Occipital lobe (tissue), 3 donors: ENCODE measurements at places on chromosomes 2 and 18. TPM values are rescaled to one million over a fixed set of nuclear protein-coding genes. Genes with fewer than 3 reads are reported as not detected.

The COL6A3 gene
- 23.9 TPM for total RNA-seq

The UCN gene
- 1.1 TPM for total RNA-seq

The CYBRD1 gene
- 12.3 TPM for total RNA-seq

The CHST9 gene
- total RNA-seq = 3.1 TPM

The RTP5 gene
- 2.5 TPM for total RNA-seq

The SAG gene
- not detected for total RNA-seq

The LPIN1 gene
- total RNA-seq = 26.7 TPM

The TMEM200C gene
- 16.4 TPM for total RNA-seq

The DUSP19 gene
- total RNA-seq = 19.3 TPM

The ZNF396 gene
- total RNA-seq = 5.0 TPM

The SPC25 gene
- 3.4 TPM for total RNA-seq

DNA sequence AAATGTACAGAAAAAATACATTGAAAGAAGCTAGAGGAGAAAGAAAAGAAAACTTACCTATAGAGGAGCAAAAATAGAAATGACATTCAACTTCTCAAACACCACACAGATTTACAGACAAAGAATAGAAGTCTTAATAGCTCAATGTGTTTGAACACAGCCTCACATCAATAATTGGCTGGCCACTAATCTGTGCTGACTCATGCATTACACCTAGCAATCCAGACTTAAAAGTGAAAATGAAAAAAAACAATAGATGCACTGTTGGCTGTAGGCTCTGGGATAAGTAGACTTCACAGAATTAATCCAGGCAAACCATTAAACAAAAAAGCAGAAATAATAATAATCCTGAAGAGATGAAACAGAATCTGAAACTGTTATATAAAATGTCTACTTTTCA lies 961.3 kb upstream of the CELF4 start:
- no peak for DNase-seq

DNA sequence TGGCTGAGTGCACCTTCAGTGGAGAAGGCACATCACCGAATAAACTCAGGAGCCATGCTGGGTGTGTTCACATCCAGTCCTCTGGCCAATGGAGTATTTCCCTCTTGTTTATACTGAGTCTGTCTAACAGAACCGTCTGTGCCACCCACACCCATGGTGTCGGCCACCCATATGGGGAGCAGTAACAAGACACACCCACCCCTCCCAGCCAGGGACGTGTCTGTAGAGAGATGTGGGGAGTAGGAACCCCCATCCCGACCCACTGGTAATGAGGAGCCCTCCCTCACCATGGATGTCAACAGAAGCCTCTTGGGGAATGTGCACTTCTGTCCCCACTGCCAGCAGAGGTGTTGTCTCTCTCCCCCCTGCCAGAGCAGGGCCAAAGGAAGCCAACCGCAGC lies 37.1 kb downstream of the KCNG2 start:
- DNase-seq = no peak

DNA sequence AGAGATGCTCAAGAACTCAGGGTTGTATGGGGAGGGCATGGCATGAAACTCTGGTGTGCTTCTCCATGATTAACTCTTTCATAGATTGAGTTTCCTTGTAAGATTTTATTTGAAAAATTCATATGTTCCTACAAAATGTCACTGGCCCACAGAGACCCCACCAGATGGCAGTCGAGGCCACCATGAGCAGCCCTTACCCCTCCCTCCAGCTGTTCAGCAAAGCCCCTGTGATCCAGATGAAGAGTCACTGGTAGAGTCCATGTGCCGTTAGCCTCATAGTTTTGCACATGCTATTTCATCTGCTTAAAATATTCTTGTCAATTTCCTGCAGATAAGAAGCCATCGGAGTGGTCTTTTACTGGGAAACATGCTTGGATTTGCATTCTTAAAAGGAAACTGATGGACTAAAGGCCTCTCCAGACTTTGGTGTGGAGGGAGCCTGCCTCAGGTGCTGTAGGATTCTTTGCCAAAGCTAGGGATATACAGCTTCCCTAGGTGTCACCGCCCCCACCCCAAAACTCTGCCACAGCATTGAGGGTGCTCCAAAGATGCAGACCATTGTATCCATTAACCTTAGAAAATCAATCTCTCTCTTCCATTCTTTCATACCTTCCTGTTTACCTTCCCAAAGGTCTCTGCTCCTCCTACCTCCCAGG lies 18.8 kb downstream of the ZNF385B start:
- no peak for DNase-seq

GRCh38 chr2:37779611-37780386 lies 108.4 kb upstream of the CDC42EP3 start:
- DNase-seq = no peak

DNA sequence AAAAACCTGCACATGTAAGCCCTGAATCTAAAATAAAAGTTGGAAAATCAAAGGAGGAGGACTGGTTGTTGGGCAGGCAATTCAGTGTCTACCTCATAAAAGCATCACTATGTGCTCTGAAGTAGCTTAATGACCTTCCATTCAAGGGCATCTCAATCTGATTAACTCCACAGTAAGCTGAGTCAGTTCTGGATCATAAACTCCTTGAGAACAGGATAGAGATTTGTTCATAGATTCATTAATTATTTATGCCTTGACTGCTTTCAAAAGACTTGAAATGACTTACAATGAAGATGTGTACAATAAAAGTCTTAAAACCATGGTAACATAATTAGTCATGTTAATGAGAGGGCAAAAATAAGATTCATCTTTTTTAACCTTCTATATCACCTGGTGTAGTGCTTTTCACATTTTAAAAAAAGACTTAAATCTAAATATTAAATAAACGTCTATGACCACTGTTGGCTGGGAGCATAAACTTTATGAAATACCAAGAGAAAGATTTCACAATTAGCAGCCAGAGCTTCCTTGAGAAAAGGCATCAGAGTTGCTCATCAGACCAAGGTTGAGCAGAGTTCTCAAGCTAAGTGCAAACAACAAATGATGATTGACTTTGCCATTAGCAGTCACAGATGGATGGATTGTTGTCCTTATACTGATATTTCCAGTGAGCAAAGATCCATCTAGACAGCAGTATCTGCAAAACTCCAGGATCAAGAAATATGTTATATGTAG lies 237.3 kb upstream of the THUMPD2 start:
- no peak for DNase-seq

DNA sequence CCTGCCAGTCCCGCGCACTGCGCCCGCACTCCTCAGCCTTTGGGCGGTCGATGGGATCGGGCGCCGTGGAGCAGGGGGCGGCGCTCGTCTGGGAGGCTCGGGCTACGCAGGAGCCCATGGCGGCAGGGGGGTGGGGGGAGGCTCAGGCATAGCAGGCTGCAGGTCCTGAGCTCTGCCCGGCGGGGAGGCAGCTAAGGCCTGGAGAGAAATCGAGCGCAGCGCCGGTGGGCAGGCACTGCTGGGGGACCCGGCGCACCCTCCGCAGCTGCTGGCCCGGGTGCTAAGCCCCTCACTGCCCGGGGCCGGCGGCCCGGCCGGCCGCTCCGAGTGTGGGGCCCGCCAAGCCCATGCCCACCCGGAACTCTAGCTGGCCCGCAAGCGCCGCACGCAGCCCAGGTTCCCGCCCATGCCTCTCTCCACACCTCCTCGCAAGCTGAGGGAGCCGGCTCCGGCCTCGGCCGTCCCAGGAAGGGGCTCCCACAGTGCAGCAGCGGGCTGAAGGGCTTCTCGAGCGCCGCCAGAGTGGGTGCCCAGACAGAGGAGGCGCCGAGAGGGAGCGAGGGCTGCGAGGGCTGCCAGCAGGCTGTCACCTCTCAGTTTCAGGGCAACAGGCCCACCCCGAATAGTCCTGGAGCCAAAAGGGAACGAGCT lies 74.1 kb downstream of the PSMG2 start:
- DNase-seq = no peak

- no peak for DNase-seq
Measured at GRCh38 chr2:8103085-8103708, 578.7 kb upstream of the ID2 start.

DNA sequence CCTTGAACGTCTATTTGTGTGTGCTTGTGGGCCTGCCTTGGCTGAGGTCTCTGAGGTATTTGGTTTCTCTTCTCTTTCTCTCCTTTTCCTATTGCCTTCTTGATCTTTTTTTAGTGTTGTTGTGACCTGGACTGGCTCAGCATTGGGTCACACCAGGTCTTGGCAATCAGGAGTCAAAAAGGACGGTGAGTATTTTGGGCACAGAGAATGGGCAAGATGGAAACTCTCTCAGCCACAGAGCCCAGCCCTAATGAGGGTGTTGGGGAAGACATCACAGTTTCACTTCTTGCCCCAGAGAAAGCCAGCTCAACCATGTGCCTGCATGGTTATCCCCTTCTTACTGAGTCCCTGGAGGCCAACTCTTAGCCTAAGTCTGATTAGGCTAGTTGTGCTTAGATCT lies 13.7 kb upstream of the INO80C start:
- DNase-seq = no peak

DNA sequence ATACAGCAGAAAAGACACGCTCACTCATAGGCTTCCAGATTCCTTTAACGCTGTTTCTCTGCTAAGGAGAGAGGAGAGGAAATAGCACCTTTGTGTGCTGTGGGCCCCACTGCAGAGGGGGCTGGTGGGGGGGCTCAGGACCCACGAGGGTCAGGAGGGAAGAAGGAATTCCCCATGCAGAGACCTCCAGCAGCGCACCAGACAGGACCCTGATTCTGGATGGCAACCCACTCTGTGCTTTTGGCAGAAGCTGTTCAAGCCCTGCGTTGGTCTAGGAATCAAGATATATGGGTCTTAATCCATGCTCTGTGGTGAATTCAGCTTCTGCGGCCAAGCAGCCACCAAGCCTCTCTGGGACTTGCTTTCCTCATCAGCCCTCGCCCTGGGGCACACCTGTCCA lies 31.0 kb downstream of the MYCN start:
- DNase-seq = no peak

DNA sequence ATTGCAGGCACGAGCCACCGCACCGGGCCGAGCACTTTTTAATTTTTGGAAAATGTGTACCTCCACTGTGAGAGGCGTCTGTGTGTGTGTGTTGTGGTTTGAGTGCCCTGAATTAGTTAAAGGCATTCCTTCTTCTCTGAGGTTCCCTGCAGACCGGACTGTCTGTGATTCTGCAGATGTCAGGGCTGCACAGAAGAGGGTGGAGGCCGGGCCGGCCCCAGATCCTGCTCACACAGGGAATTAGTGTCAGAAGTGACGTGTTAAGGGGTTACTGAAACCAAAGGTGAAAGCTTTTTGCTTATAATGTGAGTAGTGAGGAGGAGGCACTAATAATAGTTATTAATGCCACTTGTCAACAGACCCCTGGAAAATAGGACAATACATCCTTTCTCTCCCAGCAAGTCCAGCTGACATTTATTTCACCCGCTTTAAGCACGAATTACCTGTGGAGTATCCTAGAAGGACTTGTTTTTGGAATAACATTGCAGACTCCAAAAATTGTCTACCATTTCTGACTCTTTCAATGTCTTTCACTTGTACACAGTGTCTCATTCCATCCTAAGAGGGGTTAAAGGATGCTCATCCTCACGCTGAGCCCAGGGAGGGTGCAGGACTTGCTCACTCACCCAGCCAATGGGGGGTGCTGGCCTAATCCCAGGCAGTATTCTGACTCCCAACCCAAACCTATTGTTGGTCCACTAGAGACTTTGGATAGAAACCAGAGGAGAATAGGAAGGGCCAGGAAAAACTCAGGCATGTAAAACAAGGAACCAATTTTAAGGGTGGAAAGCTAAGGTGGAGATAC lies 16.2 kb downstream of the ARHGAP25 start:
- DNase-seq = no peak

- DNase-seq = no peak
Measured at GRCh38 chr2:75317316-75317715, 118.0 kb upstream of the TACR1 start.

DNA sequence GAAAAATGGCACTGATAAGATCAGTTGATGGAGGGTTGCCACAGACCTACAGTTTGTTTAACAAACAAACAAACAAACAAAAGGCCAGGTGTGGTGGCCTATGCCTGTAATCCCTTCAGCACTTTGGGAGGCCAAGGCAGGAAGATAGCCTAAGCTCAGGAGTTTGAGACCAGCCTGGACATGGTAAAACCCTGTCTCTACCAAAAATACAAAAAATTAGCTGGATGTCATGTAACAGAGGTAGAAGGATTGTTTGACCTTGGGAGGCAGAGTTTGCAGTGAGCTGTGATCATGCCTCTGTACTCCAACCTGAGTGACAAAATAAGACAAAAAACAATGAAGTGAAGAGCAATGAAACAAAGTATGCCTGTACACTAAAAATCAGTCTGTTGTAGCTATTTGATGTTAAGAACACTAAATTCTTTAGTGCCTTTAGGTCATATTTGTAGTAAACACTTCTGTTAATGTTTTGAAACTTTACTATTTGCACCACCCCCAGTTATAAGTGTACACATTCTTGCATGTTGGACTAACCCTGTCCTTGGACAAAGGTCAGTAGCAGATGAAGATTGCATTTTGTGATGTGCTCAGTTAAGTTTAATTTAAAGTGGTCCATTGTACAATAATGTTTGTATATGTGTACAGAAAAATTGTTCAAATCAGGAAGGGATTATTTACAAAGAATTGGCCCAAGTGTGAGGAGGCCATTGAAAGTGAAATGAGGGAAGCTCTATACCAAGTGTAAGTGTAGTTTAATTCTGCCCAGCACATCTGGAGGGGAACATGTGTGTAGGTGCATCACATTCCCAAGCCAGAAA lies 73.9 kb downstream of the KYNU start:
- DNase-seq = no peak

DNA sequence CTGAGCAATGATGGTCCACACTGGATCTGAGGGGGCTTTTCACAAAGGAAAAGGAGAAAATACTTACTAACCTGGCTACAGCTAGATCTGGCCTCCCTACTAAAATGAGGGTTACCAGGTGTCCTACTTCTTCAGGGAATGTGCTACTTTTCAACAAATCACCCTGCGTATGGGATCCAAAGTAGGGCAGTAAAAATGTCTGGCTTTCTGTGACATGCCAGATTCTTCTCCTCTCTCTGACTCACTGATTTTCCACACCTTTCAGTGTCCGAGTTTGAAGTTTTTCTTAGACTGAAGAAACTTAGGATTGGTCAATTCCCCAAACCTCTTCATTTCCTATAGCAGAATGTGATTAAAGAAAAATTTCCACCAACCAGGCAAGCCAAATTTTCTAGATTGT lies 71.2 kb downstream of the SLC8A1 start:
- DNase-seq = no peak

DNA sequence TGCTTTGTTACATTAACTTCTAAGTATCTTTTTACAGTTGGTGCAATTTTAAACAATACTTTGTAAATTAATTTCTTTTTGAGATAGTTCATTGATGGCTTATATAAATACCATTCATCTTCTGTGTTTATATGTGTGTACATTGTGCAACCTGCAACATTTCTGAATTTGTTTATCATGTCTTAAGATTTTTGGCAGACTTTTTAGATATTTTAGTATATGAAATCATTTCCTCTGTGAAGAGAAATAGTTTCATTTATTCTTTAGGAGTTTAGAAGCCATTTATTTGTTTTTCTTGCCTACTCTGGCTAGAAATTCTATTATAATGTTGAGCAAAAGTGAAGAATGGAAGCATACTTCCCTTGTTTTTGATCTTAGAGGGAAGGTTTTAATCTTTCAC lies 337.8 kb upstream of the DSEL start:
- DNase-seq = no peak

DNA sequence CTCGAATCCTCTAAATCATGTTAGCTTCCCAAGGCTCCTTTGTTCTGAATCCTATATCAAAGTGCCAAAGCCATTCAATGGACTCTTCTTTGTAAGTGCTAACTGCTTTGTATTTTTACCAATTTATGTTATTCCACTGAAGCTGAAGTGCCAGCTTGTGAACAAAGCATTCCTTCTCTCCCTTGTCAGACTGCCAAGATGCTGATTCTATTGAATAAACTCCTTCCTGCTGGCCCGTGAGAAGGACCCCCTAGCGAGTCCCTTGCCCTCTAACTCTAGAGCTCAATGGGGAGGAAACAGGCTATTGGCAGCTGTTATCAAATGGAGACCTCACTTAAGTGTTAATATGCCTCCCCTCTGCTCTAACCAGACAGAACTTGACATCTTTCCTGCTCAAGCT lies 1097.9 kb upstream of the CNTNAP5 start:
- DNase-seq = peak; percentile 2
